NCI-H1048 (cell line): ENCODE measurements at places on chromosomes 3 and 15.

DNA sequence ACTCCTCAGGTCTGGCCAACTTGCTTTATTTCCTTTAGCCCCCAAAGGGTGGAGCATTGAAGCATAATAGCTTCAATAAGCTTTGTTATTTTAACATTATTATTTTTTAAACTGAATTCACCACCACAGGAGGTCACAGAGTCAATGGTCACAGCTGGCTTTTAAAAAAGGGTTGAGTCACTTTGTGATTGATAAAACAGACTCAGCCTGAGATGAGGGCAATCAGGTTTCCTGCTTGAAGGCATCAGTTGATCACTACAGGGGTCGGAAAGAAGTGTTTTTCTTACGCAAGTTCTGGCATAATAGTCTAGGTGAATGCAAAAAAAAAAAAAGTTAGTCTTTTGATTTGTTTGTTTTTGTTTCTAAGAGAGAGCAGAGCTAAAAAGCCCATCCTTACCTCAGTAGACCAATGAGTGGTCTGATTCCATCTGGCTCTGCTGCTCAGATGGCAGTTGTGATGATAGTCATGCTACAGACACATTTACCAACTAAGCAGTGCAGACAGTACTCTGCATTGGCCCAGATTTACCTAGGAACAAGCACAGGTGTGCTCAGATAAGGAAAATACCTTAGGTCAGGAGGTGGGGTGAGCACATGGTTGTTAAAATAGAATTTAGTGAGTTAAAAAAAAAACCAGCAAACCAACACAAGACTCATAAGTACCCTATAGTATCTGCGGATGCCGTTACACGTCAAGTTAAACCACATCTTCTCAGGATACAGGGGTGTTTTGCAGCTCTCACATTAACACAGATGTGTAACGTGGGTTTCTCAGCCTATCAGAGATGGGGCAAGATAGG is 22.6 kb downstream of the ZNF80 start:
- DNase-seq = no peak

DNA sequence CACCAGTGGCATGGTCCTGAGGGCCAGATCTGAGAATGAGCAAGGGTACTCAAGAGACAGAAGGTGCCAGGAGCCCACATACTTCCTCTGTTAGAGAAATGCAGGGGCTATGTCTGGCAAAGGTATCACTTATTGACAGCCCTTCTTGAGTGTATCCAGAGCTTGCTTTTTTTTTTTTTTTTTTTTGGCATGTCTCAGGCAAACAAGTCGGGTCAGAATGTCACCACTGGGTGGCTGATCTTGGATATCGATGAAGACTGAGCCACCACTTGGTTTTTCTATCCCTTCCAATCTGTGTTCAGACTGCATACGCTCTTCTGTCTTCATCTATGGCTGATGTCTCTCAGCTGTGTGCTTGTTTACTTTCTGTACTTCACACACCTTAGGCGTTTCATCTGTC is 363.4 kb upstream of the C2CD4B start:
- DNase-seq = no peak

GRCh38 chr3:26365706-26366105 is 256.9 kb upstream of the LRRC3B start:
- no peak for DNase-seq

DNA sequence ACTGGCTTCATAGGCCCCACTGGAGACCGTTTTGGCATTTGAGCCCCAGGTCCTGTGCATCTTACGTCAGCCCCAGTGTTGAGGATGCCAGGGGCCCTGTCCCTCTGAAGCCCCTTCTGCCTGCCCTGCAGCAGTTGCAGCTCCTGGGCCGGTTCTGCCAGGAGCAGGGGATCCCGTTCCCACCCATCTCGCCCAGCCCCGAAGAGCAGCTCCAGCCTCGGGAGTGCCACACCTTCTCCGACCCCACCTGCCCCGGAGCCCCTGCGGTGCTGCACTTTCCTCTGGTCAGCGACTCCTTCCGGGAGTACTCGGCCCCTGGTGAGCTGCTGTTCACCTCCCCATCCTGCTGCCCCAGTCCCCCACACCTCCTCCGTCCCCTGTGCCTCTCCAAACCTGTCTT is 8.6 kb downstream of the PLA2G4B start:
- no peak for DNase-seq

DNA sequence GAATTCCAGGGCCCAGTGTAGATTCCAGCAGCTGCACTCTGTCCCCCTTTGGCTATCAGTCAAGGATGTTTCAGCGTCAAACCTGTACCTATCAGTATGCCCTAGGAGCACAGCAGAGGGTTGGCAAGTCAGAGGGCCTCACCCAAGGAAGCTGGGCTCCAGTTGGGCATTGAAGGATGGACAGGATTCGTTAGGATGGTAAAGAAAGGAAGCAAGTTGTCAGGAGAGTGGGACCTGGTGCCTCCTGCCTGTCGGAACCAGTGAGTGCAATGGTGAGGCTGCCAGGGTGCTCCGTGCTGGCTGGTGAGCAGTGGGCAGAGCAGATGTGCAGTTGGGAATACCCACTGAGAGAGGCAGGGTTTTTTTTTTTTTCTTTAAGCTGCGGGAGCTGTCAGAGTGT is 157.2 kb downstream of the CHDH start:
- no peak for DNase-seq

GRCh38 chr3:170205302-170205701 is 16.9 kb upstream of the PRKCI start:
- no peak for DNase-seq

DNA sequence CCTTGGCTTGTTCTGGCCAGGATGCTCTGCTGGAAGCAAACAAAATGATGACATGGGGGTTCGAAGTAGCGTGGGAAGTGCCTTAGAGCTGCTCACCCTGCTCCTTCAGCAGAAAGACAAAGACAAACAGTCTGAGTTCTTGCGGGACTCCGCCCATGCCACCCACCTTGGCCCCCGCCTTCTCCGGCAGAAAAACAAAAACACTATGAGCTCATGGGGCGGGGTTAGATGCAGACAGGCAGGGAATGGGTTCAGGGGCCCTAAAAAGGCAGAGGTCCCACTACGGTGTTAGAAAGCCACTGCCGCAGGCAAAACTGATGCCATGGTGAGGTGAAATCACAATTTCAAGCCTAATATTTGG is 9.7 kb upstream of the NCKIPSD start:
- no peak for DNase-seq

- DNase-seq = no peak
Measured at GRCh38 chr15:59327942-59328341, 44.7 kb downstream of the MYO1E start.

DNA sequence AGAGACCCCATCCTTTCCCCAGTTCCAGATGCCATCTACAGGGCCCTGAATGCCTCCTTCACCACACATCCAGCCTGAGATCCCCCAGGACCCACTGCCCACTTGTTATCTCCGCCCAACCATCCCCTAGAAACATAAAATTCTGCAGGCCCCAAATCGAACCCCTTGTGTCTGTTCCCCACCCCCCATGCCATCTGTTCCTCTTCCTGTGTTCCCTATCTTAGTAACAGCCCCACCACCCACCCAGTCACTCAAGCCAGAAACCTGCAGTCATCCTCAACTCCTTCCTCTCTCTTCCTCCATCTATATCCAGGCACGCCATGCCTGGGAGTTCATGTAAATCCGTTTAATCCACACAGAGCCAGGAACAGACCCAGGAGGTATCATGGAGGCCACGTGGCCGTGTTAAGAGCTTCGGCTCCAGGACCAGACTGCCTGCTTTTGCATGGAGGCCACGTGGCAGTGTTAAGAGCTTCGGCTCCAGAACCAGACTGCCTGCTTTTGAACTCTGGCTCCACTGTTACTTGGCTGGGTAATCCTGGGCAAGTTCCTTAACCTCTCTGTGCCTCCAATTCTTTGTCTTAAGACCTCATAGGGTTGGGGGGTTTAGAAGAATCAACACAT is 4.8 kb downstream of the CSRNP1 start:
- no peak for DNase-seq

- DNase-seq = no peak
Measured at GRCh38 chr3:157531301-157531660, 28.1 kb upstream of the VEPH1 start.

GRCh38 chr3:3119393-3119851 is 7.3 kb upstream of the TRNT1 start:
- DNase-seq = no peak

GRCh38 chr3:191240486-191240885 is 41.4 kb downstream of the OSTN start:
- no peak for DNase-seq

DNA sequence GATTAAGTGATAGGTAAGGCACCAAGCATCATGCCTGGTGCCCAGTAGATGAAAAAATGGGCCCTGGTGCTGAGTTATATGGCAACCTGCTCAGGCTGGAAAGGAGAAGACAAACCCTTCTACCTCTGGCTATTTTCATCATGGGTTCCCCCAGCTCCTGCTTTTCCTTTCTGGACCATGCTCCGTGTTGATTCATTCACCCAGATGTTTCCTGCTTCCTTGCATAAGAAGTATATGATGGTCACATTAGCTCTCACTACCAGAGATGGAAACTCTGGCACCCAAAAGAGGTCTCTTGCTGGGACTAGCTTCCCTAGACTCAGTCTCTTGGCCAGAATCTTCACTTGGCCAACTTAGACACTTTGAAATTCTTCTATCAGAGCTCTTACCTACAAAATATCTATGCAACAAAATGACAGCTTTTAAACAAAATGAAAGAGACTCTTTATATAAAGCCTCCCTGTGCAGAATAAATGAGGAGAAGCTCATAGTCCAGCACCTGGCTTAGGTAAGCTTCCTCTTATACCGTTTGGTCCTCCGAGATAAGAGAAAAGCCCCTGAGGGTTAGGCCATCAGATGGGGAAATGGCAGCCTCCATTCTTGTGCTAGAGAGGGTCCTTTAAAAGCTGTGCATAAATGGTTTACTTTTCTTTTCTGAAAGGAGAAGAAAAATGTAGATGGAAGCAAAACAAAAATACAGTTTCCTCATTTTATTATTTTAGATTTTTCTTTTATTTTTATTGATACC is 46.8 kb upstream of the MCF2L2 start:
- no peak for DNase-seq

DNA sequence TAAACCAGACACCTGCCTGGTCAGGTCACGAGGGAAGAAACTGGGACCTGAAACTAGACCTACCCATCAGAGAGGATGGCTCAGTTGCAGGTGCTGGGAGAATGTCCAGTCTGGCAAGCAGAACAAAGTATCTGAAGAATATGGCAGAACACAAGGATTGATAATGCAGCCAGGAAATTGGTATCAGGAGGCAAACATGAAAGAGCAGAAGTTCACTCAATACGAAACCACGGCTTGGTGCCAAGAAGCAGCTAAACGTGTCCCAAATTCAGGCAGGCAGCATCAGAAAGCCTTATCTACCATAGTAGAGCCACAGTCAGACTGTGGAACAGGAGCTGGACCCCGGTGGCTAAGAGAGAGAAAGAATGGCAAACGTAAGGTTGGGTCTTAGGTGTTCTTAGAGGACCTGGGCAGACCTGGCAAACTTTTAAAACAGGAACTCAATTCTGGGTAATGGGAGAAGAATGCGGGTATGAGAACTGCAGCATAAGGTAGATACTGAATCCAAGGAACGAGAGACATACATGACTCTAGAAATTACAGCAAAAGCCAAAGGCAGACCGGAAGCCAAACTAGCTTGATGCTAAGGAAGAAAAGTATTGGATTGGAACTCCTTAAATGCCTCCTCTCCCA is 169.0 kb upstream of the NECTIN3 start:
- no peak for DNase-seq

DNA sequence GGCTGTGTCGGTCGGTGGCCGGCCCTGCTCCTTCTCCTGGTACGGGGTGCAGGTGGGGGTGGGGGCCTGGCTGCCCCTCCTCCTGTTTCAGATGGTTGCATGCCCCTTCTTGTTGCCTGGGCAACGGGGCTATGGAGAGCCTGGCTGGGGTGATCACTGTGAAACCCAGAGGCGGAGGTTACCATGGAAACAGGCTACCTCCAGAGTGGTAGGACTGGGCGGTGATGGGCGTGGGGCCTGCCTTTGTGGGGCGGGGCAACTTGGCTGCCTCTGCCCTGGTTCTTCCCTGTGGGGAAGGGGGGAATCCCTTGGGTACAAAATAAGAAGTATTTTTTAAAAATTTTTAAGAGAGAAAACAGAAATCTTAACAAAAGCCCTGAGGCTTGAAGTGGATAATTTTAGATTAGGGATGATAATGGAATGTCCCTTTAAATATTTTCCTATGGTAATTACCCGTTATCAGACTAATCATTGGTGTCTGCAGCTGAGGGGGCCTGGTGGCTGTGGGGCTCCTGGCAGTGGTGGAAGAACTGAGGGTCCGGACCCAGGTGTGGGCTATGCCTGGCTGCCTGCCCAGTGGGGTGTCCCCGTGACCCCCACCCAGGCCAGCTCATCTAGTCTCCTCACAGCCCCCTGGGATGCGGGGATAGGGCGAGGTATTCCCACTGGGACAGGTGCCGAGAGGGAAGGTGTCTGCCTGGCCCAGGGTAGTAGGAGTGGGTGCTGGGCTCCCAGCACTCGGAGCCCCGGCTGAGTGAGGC is 32.5 kb downstream of the PLXNA1 start:
- DNase-seq = no peak

DNA sequence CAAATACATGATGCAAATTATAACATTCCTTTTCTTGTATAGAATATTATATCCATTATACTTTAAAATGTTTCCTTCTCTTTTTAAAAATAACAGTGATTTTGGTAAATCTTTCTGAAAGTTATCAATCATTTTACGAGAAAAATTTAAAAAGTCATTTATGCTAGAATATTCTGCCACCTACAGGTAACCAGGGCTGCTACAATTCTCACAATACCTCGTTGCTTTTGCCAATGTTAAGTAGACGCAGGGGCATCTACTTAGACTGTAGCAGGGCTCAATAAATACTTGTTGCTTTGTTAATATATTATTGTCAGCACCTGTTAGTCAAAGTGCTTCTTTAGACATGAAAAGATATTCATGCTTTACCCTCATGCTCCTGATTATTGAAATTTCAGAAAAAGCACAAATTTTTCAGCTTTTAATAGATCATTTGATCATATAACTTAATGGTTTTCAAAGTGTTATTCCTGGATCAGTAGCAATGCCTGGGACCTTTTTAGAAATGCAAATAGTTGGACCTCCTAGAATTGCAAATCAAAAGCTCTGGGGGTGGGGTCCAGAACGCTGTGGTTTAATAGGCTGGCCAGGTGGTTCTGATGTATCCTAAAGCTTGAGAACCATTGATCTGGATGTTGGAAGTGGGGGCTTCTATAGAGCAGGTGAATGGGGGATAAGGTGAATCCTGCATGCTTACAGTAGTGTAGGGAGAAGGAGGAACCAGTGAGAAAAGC is 223.6 kb upstream of the PDZRN3 start:
- DNase-seq = peak; percentile 35

DNA sequence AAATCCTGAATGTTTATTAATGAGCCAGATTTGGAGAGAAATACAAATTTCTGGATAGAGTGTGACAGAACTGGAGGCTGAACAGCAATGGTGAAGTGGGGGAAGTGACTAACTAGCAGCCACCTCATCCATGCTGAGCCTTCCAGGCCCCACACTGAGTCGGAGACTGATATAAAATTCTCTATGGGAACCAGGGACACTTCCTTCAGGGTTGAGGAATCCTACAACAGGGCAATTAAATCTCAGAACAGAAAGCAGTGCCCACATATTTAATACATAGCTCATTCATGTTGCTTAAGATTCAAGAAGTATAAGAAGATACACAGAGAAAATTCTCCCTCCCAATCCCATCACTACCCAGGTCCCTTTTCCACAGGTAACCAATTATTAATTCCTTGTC is 49.3 kb downstream of the HACD2 start:
- no peak for DNase-seq

- DNase-seq = no peak
Measured at GRCh38 chr3:191210032-191210431, 11.0 kb downstream of the OSTN start.

- no peak for DNase-seq
Measured at GRCh38 chr15:27932600-27932999, 166.5 kb downstream of the OCA2 start.
